NT2/D1 (cell line): ENCODE measurements at places on chromosomes 2 and 18.

DNA sequence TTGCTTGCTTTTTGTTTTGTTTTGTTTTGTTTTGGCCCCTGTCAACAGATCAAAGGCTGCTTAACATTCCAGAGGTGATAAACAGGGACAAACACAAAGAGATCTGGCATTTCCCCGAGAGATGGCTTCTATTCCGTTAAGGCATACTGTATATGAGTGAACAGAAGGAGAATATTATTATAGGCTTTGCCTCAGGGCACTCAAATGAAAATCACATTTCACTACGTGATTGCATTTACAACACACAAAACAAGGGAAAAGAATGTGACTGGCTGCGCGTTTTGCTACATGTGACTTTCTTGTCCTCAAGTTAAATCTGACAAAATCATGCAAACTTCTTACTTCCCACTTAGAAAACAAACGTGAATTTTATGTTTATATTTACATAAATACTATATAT is 1037.9 kb upstream of the DDX18 start:
- DNase-seq = no peak

DNA sequence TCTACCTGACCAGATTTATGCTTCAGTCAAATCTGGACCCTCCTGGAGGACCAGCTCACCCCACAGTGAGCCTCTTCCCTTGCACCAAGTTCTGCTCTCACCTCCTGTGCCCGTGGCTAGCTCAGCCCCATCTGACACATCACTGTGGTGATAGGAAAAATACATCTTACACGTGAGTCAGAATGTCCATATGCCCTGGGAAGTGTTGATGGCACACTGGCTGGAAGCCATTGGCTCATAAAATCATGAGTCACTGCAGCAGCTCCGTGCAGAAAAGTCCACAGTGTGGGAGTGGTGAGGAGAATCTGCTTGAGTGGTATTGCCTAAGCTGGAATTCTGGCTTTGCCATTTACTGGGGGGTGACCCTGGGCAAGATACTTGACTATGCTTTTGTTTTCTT is 42.6 kb upstream of the RAPGEF4 start:
- no peak for DNase-seq

DNA sequence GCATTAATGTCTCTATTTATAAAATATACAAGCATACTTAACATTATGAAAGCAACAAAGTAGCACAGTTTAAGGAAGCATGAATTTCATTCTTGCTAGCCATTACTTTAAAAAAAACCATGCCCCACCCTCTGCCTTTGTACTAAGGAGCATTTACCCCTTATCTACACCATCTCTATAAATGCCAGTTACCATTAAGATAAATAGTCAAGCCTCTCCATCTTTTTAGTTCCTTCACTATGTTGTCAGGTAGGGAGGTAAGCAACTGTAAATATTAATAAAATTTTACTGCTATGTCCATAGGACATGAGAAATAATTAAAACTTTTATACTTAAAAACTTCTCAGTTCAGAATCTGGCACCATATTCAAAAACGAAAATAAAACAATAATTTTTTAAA is 42.1 kb downstream of the ROCK1 start:
- DNase-seq = no peak

GRCh38 chr2:230203110-230203676 is 16.6 kb downstream of the SP110 start:
- no peak for DNase-seq

GRCh38 chr2:236305531-236305930 is 41.3 kb upstream of the ASB18 start:
- DNase-seq = no peak

GRCh38 chr18:12656938-12657683 is 796 bp downstream of the SPIRE1 start:
- no peak for DNase-seq

GRCh38 chr2:63834401-63834800 is 7.3 kb upstream of the UGP2 start:
- DNase-seq = no peak

DNA sequence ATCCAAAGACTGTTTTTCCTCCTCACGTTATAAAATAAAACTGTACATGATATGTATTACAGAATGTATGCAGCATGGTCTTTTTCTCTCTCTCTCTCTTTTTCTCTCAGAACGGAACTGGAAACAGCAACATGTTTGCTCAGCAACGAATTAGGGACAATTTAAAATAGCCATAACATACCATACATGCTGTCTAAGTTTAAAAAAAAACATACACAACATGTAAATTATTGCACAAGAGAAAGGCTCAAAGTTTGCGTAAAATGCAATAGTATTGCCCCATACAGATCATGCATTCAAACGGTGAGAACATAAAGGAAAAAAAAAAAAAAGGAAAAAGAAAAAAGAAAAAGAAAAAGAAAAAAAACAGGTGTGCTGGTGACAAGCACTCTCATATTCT is 93.6 kb downstream of the BCL11A start:
- DNase-seq = no peak

DNA sequence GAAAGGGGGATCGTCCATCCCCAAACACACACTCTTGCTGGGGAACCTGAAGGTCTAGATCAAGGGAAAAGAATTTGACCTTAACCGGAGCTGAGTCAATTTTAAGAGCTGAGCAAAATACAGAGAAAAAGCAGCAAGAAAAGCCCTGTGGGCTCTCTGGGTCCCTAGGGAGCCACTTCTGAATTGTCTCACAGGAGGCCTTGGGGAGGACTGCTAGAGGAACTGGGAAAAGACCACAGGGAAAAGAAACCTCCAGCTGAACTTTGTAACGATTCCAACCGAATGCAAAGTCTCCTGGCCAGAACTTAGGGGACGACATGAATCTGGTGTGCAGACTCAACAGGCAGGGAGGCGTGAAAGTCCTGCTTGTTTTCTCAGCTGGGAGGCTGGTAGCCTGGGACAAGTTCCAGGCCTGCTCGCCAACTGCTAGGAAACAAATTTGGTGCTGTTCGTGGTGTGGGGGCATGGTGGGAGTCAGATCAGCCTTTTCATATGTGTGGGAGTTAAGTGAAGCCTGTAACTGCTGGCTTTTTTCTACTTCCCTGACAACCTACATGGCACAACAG is 644.6 kb upstream of the CNTNAP5 start:
- DNase-seq = no peak

DNA sequence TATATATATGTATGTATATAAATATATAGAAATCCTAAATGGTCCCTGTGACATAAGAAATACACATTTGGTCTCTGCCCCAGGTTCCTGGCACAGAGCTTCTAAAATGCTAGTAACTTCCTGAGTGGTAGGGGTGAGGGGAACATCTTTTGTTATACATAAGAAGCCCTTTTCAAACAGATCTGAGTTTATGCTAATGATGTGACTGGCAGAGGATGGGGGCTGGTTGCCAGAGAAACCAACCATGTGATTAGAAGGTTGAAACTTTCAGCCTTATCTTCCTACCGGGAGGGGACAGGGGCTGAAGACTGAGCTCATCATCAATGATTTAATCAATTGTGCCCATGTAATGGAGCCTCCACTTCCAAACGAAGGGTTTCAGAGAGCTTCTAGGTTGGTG is 16.3 kb downstream of the MFSD2B start:
- DNase-seq = peak; percentile 69

DNA sequence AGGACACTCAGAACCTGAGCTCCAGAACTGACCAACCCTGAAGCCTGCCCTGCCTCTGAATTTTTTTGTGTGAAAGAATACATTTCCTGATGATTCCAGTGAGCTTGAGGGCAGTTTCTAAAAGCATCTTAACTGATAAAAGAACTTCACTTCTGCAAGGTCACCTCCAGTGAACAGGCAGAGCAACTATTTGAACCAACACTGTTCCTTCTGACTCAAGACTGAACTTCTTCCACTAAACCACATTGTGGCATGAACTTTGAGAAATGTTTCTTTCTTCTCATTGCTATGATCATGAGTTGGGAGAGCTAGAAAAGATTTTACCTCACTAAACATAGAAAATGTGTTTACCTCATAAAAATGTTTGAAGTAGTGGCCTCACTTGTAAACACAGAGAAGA is 83.8 kb upstream of the SERTAD2 start:
- no peak for DNase-seq

DNA sequence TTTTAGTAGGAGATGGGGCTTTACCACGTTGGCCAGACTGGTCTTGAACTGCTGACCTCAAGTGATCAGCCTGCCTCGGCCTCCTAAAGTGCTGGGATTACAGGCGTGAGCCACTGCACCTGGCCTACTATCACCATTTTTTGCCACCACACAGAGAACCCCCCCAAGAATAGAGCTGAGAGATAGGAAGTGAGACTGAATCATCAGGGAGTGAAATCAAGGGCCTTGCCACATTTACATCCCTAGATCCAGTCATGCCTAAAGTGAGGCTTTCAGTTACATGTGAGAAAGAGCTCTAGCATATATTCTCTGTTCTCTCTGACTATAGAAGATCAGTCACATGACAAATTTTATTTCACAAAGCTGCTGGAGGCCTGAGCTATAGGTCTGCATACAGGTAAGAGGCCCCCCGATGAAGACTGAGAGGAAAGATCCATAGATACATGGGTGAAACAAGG is 28.0 kb upstream of the KCMF1 start:
- no peak for DNase-seq

DNA sequence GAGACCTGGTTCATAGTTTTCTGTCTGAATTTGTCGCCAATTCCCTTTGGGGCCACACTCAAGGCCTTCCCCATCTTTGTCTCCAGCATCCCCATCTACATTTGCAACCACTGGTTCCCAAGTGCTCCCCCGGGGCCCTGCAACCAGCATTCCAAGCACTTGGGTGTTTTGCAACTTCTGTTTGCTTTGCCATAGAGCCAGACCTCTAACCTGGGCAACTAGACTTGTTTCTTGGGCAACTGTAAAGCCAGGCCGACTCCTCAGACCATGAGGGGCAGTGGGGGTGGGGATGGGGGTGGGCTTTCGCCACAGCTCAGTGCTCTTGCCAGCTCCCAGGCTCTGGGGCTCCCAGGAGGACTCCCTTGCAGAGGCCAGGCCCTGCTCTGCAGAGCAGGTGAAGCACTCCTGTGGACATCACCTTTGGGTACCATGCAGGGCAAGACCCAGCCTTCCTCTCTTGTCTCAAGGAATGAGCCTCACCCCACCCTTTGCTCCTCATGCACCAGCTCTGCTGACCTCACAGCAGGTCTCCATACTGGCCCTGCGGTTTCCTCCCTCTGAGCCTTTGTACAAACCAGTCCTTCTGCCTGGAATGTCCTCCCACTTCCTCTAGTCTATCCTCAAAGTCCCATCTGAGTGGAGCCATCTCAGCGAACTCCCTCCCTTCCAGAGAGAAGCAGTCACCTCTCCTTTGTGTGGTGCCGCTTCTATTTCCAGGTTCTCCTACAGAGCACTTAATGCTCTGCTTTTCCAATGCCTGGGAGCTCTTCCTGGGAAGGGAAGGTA is 126.7 kb upstream of the MYCN start:
- DNase-seq = no peak

- DNase-seq = no peak
These were observed 64.0 kb upstream of the MCFD2 start for GRCh38 chr2:46979571-46979979.

GRCh38 chr2:101759162-101759561 is 61.7 kb downstream of the MAP4K4 start:
- no peak for DNase-seq

GRCh38 chr2:161775971-161776370 is 151.8 kb downstream of the SLC4A10 start:
- DNase-seq = no peak

GRCh38 chr2:43226955-43227829 is 786 bp upstream of the ZFP36L2 start:
- peak; percentile 63 for DNase-seq

DNA sequence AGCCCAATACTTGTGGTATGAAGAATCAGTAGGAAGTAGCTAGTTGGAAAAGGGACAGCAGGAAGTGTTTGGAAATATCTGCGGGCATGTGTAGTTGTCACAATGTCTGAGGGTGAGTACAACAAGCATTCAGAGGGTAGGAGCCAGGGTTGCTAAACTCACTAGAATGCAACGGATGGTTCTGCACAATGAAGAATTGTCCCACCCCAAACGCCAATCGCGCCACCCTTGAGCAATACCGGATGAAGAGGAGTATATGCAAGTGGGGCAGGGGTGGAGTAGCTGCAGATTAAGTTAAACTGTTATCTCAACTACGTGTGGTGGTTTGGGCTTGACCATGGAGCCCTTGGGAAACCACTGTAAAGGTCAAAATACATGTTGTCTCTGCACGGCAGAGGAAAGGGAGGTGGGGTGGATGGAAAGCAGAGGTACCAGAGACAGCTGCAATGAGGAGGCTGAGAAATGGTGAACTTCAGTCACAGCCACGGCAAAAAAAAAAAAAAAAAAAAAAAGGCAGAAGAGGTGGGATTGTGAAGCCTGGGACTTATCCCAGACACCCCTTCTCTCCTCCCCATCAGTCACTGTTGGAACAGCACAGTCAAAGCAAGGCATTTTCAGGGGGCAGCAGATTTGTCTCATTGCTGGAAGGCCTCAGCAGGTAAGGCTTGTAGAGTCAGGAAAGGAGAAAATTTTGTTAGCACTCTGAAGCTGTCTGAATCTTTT is 5.2 kb downstream of the CCL20 start:
- no peak for DNase-seq

- DNase-seq = no peak
These were observed 297.2 kb downstream of the NCKAP5 start for GRCh38 chr2:133271105-133271504.

DNA sequence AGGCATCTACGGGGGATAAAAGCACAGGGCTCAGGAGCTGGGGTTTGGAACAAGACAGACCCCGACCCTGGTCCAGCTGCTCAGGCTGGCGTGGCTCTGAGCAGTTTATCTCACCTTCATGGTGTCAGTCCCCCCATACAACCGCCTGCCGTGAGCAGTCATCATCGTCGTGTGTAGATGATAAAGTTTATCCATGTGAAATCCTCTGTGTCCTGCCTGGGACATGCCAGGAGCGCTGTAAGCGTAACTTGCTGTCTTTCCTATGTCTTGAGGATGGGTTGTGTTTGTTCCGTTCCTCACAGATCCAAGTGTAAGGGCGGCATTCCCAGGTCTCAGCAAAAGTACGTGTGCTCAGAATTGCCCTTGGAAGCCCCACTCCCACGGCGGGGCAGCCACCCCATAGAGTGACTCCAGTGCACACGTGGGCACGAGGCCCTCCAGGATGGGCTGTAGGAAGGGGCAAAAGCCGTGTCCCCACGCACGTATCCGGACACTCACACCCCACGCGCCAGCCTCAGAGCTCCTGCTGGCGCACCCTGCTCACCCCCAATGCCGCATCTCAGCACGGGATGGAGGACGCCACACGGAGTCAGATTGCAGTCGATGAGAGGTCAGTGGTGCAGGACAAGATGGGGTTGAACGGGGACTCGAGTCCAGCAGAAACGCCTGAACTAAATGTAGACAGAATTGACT is 50.9 kb downstream of the ADI1 start:
- DNase-seq = no peak

- DNase-seq = peak; percentile 63
These were observed 379.3 kb upstream of the PKDCC start for GRCh38 chr2:41668529-41668928.

DNA sequence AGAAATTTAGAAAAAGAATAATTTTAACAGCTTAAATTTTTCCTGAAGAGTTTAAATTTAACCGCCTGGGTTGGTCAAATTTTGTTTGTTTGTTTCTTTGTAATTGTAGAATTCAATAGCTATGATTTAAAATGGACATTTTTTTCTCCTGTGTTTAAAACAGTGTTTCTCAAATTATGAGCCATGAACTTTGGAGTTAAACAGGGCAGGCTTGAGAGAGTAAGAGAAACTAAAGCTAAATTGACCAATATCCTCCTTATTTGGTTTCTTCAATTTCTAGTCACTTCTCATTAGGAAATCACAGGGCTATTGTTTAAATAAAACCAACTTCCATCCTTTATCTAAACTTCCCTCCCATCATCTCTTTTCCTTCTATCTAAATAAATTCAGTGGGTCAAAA is 21.9 kb downstream of the FN1 start:
- no peak for DNase-seq
